NCI-H146 (cell line): ENCODE measurements at places on chromosomes 1 and 21.
A peak's percentile ranks its signal among the peaks of the same experiment; 100 is the strongest.

DNA sequence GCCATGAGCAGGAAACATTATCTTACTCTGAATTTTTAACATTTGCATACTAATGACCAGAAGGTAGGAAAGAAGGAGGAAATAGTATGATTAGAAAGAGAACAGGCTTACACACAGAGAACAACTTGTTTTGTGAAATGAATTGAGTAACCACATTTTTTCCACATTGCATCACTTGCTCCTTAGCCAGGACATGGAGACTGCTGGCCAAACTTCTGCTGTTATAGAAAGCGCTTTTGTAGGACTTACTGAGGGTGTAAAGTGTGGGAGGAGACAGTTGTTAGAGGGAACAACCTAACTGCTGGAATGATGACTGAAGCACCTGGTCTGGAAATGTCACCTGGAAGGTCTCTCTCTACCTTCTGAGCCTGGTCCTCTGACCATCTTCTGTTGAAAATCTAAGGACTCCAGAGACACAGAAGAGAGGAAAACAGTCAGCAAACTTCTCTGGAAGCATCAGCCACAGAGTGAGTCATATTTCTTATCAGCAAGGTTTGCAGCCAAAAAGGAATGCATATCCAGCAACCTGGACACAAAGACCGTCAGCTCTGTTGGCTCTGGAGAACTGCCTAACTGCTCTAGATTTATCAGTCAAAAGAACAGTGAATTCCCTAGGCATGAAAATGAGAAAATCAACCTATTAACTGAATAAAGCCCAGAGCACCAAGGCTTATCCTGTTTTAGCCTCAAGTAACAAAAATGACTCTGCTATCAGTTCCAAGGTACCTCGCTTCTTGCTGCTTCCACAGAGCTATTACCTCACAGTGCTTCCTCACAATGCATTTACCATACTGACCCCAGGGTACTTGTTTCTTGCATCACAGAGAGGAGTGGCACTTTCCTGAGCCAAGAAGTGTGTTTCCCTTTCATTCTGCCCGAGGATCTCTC lies 88.0 kb upstream of the SLFNL1 start:
- DNase-seq = no peak

DNA sequence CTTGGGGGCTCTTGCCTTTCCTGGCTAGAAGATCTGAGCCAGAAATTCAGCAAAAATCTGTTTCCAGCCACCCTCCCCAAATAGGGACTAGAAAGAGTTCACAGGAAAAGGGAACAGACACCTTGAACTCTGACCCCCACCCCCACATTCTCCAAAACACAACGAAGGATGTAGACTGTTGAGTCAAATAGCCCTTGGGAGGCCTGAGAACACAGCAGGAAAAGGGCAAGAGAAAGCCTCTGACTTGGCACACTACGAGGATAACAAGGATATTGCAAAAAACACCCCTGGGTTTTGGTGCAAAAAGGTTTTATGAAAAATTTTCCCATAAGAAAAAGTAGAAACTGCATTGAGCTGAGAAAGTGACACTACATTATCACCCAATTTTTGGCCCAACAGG lies 1.9 kb upstream of the YRDC start:
- no peak for DNase-seq

DNA sequence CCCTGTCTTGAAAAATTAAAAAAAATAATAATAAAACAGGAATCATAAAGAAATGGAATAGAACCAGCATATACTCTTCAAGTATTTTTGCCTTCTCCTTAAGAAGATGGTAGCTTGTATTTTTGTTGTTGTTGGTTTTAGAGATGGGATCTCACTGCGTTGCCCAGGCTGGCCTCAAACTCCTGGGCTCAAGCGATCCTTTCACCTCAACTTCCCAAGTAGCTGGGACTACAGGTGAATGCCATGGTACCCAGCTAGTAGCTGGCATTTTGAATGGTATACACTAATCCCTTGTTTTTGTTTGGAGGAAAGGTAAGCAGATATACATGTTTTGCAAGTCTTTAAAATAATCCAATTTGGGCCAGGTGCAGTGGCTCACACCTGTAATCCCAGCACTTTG lies 34.7 kb upstream of the ERO1B start:
- no peak for DNase-seq

GRCh38 chr1:228306275-228307217 lies 98.7 kb downstream of the OBSCN start:
- DNase-seq = peak; percentile 18

DNA sequence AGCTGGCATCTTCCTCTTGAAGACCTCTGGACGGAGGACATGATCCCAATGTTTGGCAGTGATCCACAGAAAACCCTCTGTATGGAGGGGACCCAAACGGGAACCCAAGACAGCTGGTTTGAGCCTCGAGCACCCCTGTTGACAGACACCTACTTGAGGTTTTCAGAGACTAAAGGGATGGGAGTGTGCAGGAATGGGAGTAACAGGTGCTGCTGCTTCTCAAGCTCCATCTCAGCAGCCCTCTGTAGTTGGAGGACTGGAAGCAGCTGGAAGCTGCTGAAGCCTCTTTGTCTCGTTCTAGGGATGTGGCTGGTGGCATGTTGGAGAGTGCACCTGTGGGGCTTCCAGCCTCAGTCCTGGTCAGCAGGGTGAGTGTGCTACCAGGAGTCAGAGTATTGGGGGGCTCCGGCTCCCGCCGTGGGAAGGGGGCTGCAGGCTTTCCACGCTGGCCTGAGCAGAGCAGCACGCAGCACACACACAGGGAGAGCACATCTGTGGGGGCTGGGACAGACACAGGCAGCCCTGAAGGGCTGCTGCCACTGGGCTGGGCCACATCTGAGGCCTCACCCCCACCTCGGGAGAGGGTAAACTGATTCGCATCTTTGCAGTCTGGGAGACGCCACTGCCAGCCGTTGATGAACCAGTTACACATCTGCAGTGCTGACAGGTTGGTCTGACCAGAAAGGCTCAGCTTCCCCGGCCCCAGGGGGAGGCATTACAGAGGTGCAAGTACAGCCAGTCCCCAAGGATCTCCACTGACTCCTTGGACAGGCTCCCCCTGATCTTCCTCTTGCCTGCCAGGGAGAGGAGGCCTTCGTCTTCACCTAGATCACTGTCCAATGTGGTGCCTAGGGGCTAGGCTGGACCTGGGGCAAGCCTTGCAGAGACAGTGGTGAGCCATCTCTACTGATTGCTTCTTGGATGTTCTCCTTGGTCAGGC lies 56.6 kb downstream of the ADSS2 start:
- DNase-seq = no peak

DNA sequence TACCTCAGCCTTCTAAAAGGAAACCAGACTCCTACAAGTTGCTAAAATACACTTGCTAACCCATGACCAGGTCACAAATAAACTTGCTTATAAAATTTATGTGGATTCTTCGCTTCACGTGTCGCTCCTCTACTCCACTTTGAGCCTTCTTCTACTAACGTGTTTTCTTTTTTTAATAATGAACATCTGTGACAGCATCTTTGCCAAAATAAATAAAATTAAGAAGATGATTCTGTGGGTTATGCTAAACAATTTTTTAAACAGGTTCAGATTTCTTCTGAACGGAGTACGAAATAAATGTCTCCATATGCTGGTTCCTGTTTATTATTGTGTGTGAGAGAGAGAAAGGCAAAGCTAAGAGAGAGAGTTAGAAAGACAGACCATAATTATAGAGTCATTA lies 735.8 kb downstream of the LTN1 start:
- DNase-seq = no peak

GRCh38 chr1:15388201-15388880 lies 21.3 kb upstream of the EFHD2 start:
- DNase-seq = no peak

- no peak for DNase-seq
These were observed 831 bp upstream of the FOXD2 start for GRCh38 chr1:47436979-47437446.

GRCh38 chr1:12059722-12060464 lies 3.2 kb upstream of the TNFRSF8 start:
- no peak for DNase-seq

DNA sequence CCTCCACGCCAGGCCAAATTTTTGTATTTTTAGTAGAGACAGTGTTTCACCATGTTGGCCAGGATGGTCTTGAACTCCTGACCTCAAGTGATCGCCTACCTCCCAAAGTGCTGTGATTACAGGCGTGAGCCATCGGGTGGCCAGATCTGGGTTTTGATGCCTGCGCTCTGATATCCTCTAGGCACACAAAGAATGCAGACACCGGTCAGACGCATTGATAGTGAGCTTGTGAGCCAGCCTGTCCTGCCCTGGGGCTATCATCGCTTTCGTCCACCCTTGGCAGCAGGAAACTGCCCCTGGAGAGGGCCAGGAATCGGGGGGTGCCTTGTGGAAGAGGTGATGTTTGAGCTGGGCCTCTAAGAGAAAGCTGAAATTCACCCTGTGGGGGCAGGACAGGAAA lies 4.0 kb downstream of the FBLIM1 start:
- peak; percentile 10 for DNase-seq

GRCh38 chr1:189374816-189375215 lies 1102.8 kb downstream of the BRINP3 start:
- no peak for DNase-seq

- no peak for DNase-seq
These were observed 1.2 kb upstream of the NBPF1 start for GRCh38 chr1:16614361-16615252.
